ENCODE measurements at places on chromosomes 2 and 18.

DNA sequence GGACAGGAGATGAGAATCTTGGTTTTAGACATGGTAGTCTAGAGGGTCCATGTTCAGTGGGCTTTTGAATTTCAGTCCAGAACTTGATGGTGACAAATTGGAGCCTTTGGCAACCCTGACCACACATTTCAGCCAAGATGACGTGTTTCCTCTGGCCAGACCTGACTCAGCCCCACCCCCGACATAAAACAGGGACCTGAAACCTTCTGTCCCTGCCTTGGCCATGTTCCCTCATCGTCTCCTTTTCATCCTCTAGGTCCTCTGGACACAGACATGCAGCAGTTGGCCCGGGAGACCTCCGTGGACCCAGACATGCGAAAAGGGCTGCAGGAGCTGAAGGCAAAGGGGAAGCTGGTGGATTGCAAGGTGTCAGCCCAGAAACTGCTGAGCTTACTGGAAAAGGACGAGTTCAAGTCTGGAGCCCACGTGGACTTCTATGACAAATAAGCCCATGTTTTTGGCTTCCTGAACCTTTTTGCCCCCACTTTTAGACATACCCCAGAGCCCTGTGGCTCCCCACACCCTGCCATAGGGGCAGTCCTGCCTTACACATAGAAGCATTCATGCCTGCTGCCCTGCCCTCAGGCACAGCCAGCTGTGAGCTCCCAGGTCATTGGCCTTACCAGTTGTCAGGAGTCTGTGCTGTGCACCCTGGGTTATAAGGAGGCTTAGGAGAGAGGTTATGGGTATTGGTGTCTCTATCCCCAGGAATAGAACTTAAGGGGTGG is 4.0 kb downstream of the SPR start:
- no peak for DNase-seq

GRCh38 chr2:230913406-230914143 is 11.5 kb downstream of the GPR55 start:
- DNase-seq = no peak

GRCh38 chr18:55283309-55283708 is 304.7 kb downstream of the TCF4 start:
- DNase-seq = no peak

DNA sequence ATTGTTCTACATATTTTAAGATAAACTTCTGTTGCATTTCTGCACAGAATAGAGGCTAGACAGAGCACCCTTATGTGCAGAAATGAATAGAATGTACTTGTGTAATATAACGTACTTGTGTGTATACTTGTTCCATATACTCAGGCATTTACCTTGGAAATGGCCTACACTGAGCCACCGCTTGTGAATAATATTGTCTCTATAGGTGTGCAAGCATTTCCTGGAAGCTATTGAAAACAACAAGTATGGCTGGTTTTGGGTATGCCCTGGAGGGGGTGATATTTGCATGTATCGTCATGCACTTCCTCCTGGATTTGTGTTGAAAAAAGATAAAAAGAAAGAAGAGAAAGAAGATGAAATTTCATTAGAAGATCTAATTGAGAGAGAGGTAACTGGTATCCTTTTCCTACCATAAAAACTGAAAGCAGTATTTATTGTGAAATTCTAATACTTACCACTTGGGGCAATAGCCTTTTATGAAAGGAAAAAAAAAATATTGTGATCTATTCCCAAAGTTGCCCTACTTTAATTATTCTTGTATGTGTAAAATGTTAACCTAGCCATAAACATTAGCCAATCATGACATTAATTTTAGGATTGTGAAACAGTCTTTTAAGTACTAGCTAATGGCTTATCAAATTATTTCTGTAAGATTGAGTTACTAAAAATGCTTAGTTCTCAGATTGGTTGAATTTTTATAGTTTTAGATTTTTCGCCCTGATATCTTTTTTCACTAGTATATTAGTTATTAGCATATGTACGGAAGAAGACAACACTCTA is 18.0 kb downstream of the ZC3H15 start:
- no peak for DNase-seq

DNA sequence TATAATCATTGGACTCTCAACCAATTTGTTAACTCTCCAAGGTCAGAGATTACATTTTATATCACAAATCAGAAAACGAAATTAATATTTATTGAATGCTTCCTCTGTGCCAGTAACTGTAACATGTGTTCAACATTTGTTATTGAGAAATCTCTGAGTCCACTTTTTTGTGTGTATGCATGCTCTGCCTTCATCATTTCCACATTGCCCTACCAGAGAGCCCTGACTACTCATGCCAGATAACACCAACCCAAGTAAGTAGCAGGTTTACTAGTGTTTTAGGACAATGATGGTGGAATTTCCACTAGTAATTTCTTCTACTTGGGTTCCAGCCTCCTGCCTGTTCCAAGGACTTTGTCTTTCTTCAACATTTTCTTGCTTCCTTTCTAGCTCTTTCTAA is 14.2 kb upstream of the FAP start:
- no peak for DNase-seq

GRCh38 chr2:144279165-144279564 is 240.8 kb downstream of the ZEB2 start:
- DNase-seq = no peak

DNA sequence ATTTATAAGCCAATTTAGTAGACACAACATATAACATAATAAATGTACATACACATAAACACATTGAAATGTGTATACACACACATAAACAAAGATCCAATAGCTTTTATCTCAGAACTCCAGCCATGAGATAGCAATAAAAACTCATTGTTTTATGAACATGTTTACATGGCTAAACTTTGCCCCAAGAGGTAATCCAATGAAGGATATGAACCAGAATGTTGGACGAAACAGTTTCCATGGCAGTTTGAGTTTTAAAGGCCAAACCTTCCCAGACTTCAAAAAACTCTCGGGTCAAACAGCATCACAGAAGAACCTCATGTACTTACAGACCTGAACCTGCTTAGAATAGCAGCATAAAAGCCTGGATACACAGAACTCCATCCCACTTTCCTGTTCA is 97.2 kb upstream of the WDR75 start:
- DNase-seq = no peak

- no peak for DNase-seq
Measured at GRCh38 chr2:236715491-236715961, 145.9 kb downstream of the ACKR3 start.

- no peak for DNase-seq
Measured at GRCh38 chr2:223954401-223954800, 2.9 kb upstream of the MRPL44 start.

DNA sequence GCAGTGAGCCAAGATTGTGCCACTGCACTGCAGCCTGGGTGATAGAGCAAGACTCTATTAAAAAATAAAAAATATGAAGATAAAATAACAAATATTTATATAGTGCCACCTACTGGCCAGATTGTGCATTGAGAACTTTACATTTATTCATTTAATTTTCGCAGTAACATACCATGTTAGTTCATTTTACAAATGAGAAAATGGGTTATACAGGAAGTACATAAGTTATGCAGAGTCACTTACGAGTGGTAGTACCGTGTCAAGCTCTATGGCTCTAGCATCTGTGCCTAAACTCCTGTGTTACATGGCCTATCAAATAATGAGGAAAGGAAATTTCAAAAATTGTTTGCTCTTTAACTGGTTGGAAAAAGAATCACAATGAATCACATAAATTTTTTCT is 27.9 kb downstream of the RIF1 start:
- DNase-seq = no peak

DNA sequence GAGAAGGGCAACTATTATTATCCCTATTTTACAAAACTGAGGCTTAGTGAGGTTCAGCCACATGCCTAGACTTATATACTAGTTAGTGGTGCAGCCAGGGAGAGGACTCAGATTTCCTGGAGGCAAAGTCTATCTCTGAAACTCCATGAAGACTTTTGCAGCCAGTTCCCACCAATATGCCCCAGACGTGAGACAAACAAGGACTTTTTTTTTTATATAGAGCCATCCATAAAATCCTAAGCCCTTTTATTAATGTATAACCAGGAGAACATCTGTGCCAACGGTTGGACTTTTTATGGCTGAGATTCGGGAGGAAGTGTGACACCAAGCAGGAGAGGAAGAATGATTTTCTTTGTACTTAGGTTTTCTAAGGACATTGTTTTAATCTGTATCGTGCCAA is 29.9 kb downstream of the LIPG start:
- no peak for DNase-seq

- DNase-seq = no peak
Measured at GRCh38 chr18:75158465-75159237, 50.3 kb downstream of the PTGR3 start.

- DNase-seq = no peak
Measured at GRCh38 chr2:21245565-21245964, 121.8 kb downstream of the TDRD15 start.

- no peak for DNase-seq
Measured at GRCh38 chr18:46657115-46657955, at the start of gene LOXHD1. LOXHD1 (minus strand) TSS chr18:46657220; CDS start chr18:46657033, 187 bp downstream.

DNA sequence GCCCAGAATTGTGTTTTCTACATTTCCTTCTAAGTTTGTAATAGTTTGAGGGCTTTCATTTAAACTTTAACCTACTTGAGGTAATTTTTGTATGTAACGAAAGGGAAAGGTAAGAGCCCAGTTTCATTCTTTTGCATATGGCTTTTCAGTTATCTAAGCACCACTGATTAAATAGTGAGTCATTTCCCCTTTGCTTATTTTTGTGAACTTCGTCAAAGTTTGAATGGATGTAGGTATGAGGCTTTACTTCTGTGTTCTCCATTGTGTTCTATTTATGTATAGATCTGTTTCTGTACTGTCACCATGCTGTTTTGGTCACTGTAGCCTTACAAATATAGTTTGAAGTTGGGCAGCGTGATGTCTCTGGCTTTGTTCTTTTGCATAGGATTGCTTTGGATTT is 944.8 kb upstream of the CNTNAP5 start:
- no peak for DNase-seq

GRCh38 chr2:109171444-109172334 is 42.7 kb downstream of the SH3RF3 start:
- DNase-seq = no peak

GRCh38 chr2:217248312-217248935 is 388.6 kb upstream of the TNP1 start:
- DNase-seq = no peak

GRCh38 chr2:76556018-76556417 is 845.3 kb upstream of the GCFC2 start:
- DNase-seq = no peak

DNA sequence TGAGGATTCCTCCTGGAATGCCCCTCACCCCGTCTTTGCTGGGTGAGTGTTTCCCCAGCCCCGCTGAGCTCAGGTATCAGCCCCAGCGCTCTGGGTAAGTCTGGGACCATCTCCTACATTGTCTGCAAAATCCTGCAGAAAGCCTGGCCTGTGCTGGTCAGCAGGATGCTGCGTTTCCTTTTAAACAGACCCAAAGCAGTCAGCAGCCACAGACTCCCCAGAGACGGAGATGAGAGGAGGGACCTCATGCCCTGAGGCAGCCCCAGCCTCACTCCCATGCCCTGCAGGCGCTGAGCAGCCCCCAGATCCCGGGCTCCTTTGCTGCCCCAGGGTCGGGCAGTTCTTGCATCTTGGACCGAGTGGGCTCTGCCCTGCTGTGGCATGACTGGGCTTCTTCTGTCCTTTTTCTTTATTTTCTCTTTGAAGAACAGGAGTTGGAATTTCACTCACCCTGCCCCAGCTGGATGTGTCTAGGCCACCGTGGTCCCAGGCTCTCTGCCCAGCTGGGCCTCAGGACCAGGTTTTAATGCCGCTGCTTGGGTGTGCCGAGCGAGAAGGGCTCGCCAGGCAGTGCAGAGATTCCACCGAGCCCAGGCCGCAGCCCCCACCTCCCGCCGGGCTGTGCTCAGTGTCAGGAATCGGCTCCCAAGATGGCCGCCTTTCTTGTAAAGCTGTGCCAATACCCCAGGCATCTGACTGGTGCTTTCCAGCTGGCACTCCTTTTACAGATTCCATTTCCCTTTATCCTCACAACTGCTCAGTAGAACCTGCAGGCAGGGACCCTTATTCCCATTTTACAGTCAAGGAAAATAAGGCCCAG is 43.6 kb downstream of the ODC1 start:
- no peak for DNase-seq

DNA sequence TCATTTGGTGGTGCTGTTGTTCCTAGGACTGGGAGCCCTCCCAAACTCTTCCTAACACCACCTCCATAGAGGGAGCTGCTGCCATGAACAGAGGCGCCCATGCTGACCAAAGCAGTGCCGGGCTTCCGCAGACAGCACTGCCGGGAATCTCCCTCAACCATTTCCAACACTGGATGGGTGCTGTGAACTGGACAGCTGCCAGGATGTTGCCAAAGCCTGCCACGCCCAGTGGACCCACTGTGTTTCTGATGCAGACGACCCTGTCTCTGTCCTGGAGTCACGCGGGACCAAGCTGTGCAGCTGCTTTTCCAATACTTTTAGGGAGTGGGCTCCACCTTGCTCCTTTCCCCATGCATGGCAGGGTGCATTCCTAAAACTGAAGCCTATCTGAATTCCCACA is 16.9 kb upstream of the GNAL start:
- no peak for DNase-seq

DNA sequence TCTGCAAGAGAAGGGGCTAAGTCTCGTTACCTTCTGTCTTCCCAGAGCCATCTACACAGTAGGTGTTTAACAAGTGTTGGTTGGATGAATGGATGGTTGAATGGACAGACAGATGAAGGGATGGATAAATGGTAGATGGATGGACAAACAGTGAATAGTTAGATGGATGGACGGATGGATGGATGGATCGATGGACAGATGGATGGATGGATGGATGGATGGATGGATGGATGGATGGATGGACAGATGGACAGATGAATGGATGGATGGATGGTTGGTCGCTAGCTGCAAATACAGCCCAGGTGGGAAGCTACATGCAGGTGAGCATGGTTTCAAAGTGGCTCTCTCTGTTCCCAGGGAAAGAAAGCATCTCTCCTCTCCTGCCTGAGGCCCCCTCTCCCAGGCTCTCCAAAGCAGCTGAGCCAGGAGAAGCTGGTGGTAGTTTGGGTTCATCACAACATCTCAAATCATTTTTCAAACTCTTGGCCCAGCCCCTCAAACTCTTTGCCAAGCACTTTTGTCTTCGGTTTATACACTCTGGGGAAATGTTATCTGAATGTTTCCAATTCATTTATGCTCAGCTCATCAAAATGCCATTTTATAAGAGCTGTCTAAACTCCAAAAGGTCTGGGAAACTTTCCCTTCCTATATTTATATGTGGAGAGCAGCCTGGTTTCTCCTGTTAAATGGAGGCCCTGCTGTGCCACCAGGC is 192.7 kb downstream of the ANAPC1 start:
- no peak for DNase-seq

GRCh38 chr18:24535527-24536295 is 75.3 kb downstream of the HRH4 start:
- DNase-seq = no peak

GRCh38 chr2:175446201-175446600 is 264.7 kb upstream of the ATP5MC3 start:
- DNase-seq = no peak

GRCh38 chr2:129055824-129056223 is 737.2 kb upstream of the HS6ST1 start:
- no peak for DNase-seq

- DNase-seq = no peak
Measured at GRCh38 chr2:42087137-42087856, 39.5 kb downstream of the PKDCC start.

GRCh38 chr2:10284108-10284870 is 18.4 kb upstream of the HPCAL1 start:
- no peak for DNase-seq

GRCh38 chr18:63158012-63158631 is 161.4 kb downstream of the BCL2 start:
- DNase-seq = no peak

Measured in effector CD8-positive, alpha-beta T cell (primary cell).